ENCODE measurements at places on chromosomes 16 and 17. TPM values are rescaled to one million over a fixed set of nuclear protein-coding genes. Genes with fewer than 3 reads are reported as not detected.

DNA sequence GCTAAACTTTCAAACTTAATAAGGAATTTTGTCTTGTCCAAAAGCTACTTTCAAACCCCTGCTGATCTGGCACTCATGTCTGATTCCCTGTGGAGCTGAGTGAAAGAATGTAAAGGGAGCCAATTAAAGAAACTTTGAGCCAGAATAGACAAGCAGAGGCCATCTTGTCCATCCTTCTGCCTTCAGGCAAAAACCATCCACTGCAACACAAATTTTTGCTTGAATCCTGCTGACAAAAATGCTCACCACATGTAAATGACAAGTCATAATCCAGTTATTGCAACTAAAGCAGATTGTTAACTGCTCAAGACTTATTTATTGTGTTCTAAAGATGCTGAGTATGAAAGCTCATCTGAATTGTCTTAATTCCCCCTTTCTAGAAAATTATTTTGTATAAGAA, 124.0 kb upstream of the HLF start:
- H3K27ac ChIP-seq, result no peak overlapping the region
- H3K36me3 ChIP-seq, result no peaks in the 10 kb centered on the region
- no peaks in the 10 kb centered on the region for H3K4me1 ChIP-seq
- H3K4me3 ChIP-seq, result no peak overlapping the region

The SNRNP25 gene
- total RNA-seq, result 48.5 TPM

GRCh38 chr17:205148-205669, 23.8 kb upstream of the DOC2B start:
- H3K27ac ChIP-seq, result no peak overlapping the region
- no peaks in the 10 kb centered on the region for H3K4me1 ChIP-seq
- H3K27me3 ChIP-seq, result peaks cover 18% of the 10 kb centered on the region
- no peak for DNase-seq

GRCh38 chr17:62134397-62134796, 69.3 kb upstream of the MED13 start:
- no peak for DNase-seq
- H3K36me3 ChIP-seq, result no peaks in the 10 kb centered on the region
- H3K4me1 ChIP-seq, result no peaks in the 10 kb centered on the region
- H3K27ac ChIP-seq, result no peak overlapping the region
- peaks cover 18% of the 10 kb centered on the region for H3K27me3 ChIP-seq

- DNase-seq, result no peak
- no peaks in the 10 kb centered on the region for H3K27me3 ChIP-seq
- no peak overlapping the region for H3K4me3 ChIP-seq
- H3K4me1 ChIP-seq, result peaks cover 15% of the 10 kb centered on the region
Measured at GRCh38 chr16:12157517-12158093, 181.1 kb downstream of the SNX29 start.

The TLCD2 gene
- total RNA-seq, result 0.85 TPM

The TEX14 gene
- 0.14 TPM for total RNA-seq

- DNase-seq, result no peak
- no peak overlapping the region for H3K27ac ChIP-seq
- H3K4me1 ChIP-seq, result no peaks in the 10 kb centered on the region
- no peaks in the 10 kb centered on the region for H3K36me3 ChIP-seq
Measured at GRCh38 chr16:83681381-83681956, 126.3 kb upstream of the HSBP1 start.

The RAB11FIP4 gene
- total RNA-seq, result 35.0 TPM

The SLC5A2 gene
- not detected for total RNA-seq
